ENCODE measurements at places on chromosomes 3 and 15.

- no peak for DNase-seq
These were observed 741.0 kb downstream of the MCTP2 start for GRCh38 chr15:94972314-94972713.

- DNase-seq = no peak
These were observed 176.3 kb downstream of the ERC2 start for GRCh38 chr3:56291953-56292352.

DNA sequence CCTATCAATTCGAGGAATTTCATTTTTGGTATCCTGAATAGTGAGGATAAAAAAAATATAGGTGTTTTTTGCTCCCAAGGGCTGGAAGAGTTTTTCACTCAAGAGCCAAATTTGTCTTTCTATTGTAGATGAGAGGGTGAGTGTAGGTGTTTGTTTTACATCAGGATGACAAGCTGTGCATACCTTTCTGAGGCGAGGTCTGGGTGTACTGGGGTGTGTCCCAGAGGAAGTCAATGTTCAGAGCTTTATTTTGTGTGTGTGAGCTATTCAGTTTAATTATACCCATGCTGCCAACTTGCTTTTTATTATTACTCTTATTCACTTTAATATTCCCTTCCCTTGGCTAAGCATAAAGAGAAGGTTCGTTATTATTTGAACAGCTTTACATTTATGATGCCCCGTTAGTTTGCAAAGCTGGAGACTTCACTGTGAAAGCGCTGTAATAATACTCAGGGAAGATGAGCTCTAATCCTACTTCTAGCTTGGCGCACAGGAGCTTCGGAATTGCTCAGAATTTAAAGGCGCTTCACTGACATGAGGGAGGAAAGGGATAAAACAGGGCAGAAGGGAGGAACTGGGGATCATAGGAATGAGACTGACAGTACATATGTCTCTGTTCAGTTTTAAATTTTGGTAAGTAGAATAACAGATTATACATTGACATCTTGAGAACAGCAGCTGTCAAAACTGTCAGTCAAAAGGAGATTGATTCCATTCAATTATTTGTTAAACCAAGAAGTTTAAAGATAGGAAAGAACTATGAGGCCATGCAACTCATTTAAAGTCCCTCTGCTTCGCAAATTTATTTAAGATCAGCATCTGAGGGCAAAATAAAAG lies 117.7 kb upstream of the TP63 start:
- no peak for DNase-seq

GRCh38 chr3:43017593-43018195 lies 38.6 kb downstream of the GASK1A start:
- no peak for DNase-seq

DNA sequence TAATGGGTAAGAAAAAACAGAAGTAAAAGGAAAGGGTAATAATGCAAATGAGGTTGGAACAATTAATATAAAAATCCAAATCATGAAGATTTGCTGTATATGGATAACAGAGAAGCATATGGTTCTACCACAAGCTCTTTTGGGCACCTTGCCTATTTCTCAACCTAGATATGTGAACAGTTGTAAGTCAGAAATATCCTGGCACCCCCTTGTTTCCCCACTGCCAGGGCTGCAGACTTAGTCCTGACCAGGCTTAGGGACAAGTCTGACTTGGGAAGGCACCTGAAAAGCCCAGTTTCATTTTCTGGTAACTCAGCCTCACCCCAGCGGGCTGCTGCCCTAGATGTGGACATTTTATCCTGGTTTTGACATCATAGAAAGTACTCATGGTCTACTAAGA lies 183.2 kb upstream of the STAC start:
- DNase-seq = no peak

DNA sequence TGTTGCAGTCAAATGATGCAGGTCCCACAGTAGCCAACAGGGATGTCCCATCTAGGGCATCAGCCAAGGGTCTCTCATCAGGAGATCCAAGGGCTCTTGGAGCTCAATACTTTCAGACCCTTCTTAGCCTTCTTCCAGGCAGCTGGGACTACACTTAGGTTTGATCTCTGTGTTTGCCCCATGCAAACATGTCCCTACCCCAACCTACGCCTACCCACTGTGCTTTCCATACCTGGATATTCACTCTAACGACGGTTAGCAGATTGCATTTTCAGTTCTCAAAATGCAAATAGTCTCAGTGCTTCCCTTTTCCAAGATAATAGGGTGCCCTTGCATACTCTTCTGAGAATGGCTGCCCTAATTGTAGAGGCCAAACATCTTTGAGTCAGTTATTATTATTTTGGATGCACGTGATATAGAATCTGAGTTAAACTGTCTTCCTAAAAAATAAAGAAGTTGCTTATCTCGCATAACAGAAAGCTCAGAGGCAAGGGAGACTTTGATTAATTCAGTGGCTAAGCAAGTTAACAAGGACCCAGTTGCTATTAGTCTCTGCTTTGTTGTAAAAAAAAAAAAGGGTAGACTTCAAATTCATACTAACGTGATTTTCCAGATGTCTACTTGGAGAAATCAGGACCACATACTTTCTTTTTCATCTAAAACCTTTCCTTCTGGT lies 1.0 kb upstream of the CEP70 start:
- no peak for DNase-seq

DNA sequence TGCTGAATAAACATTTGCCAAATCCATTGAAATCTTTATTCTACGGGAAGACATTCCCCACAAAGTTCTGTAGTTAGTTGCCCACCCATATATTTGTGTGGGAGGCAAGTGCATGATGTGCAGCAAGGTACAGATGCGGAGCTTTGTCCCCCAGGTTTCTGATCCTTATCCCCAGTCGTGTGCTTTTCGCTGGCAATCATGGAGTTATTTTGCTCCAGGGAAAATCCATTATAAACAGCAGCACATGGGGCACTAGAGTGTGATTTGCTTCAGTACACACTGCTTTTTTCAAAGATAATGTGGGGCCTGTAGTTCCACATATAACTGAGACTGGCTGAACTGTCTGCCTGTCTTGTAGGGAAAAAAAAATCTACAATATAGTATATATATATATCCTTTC lies 132.1 kb downstream of the FEZF2 start:
- DNase-seq = no peak

- DNase-seq = no peak
These were observed 9.0 kb downstream of the P2RY1 start for GRCh38 chr3:152843955-152844354.

- DNase-seq = no peak
These were observed 453.8 kb downstream of the OTOL1 start for GRCh38 chr3:161950318-161950868.

DNA sequence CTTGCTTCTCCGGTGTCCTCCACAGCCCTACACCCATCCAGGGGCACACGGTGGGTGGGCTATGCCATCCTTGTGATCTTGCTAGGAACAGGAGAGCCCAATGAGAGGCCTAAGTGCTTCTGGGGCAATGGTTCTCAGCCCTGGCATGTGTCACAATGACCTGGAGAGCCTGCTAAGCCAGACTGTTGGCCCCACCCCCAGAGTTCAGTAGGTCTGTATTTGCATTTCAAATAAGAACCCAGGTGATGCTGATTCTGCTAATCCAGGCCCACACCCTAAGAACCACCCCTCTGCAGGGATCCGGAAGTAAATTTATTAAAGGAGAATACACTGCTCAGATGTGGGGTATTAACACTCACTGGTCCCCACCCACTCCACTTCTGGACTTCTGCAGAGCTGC lies 57.9 kb downstream of the RORA start:
- DNase-seq = no peak

DNA sequence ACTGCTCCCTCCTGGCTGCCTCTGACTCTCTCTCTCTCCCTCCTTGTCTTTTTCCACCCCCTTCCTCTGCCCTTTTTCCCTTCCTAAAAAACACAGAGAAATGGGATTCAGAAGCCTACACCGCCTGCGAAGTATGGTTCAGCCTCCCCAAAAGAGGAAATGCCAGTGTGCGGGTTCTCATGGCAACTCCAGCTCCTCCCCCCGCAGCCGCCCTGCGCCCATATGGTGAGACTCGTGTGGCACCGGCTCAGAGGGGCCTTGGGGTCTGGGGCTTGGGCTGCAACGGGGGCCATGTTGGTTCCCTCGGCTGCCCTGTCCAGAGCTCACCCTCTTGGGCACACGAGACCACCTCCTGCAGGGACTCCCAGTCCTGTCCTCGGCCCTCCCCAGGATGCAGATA lies 23.6 kb upstream of the LINGO1 start:
- no peak for DNase-seq

DNA sequence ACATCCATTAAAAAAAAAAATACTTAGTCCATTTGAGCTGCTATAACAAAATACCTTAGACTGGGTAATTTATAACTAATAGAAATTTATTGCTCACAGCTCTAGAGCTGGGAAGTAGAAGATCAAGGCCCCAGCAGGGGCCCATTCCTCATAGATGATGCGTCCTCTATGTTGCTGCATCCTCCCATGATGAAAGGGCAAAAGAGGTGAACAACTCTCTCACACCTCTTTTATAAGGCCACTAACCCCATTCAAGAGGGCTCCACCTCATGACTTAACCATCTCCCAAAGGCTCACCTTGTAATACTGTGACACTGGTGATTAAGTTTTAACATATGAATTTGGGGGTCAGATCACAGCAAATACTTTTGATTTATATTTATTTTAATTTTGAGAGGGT lies 3.0 kb upstream of the TLNRD1 start:
- no peak for DNase-seq

- no peak for DNase-seq
These were observed 462.4 kb upstream of the THBS1 start for GRCh38 chr15:39118510-39118909.

DNA sequence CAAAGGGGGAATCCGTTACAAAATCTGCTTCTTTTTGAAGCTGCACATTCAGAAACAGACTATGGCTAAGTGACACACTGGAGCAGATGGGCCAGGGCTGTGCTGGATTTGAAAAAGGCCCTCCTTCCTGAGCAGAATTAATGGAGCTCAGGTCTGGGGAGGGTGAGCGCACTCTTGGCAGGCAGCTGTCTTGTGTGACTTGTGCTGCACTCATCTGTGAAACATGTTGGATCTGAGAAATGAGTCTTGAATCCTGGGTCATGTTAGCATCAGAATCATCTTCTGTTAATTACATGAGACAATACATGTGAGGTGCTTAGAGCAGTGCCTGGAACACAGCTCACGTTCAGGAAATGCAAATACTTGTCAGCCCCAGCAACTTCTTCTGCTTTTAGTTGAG lies 219.6 kb downstream of the THSD4 start:
- DNase-seq = no peak

DNA sequence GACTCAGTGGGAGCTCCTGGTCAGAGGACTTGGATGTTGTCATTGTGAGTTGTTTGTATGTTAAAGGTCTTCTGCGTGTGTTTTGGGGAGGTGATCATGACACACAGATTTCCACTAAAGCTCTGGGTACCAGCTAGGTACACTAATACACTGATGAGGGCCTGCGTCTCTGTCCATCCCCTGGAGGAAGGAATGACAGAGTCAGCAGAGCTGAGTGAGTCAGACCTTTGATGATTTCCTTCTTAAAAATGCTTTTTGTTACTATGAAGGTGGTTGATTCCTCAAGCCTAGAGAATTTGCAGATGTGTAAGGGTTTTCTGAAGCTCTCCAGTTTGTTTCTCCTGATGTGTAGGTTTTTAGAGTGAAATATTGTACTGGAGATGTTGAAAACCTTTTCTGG lies 424.1 kb upstream of the TPM1 start:
- no peak for DNase-seq

GRCh38 chr15:31106495-31107300 lies 5.2 kb upstream of the TRPM1 start:
- no peak for DNase-seq

- DNase-seq = no peak
These were observed 196.7 kb upstream of the WNT5A start for GRCh38 chr3:55683666-55684270.

DNA sequence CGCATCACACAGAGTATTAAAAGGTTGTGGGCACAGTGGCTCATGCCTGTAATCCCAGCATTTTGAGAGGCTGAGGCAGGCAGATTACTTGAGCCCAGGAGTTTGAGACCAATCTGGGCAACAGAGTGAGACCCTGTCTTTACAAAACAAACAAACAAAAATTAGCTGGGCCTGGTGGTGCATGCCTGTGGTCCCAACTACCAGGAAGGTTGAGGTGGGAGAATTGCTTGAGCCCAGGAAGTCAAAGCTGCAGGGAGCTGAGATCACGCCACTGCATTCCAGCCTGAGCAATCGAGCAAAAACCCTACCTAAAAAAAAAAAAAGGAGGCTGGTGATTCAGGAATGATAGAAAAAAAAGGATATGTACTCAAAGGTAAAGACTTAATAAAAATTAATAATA lies 28.2 kb upstream of the ST6GAL1 start:
- no peak for DNase-seq

GRCh38 chr15:91916051-91916450 lies 62.5 kb downstream of the SLCO3A1 start:
- DNase-seq = no peak

GRCh38 chr15:42595626-42596240 lies 20.3 kb downstream of the STARD9 start:
- no peak for DNase-seq
